ENCODE measurements at places on chromosomes 7 and 10.

DNA sequence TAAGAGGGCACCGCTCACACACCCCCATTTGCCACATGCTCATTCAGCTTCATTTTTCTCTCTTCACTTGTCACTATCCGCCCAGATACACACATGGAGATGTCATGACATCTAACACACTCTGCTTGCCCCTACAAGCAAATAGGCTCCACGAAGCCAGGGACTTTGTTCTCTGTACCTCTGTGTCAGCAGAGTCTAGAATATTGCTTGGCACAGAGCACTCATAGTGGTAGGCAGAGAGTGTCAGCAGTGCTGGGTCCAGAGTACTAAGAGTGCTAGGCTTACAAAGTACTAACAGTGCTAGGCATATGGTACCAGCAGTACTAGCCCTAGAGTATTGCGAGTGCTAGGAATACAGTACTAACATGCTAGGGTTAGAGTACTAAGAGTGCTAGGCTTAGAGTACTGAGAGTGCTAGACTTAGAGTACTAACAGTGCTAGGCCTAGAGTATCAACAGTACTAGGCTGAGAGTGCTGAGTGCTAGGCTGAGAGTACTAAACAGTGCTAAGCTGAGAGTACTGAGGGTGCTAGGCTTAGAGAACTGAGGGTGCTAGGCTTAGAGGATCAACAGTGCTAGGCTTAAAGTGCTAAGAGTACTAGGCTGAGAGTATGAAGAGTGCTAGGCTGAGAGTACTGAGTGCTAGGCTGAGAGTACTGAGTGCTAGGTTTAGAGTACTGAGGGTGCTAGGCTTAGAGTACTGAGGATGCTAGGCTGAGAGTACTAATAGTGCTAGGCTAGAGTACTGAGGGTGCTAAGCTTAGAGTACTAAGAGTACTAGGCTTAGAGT lies 166.1 kb downstream of the PRKAG2 start:
- no peak for DNase-seq

- no peak for DNase-seq
Observed at GRCh38 chr7:68697796-68698280, 900.4 kb upstream of the AUTS2 start.

- peak; percentile 51 for DNase-seq
Observed at GRCh38 chr7:5388905-5389433, 34.7 kb downstream of the TNRC18 start.

- DNase-seq, result peak; percentile 37
Observed at GRCh38 chr10:42836771-42837468, 54.3 kb downstream of the BMS1 start.

DNA sequence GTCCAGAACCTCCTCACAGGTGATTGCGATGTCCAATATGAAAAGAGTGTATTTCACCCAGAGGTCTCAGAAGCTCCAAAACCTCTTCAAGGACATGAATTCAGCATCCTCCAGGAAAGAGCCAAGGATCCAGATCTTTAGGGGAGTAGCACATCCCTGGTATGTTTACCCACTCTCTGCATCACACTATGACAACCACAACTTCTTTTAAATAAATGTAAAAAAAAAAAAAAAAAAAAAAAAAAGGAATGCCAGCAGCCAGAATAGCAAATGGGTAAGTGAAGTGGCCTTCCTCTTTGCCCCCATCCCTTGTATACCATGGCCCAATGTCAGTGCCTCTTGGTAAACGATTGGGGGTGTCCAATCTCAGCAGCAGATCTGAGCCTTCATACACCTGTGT lies 67.3 kb downstream of the SORBS1 start:
- no peak for DNase-seq

GRCh38 chr10:116429288-116429977 lies 1.8 kb downstream of the PNLIPRP3 start:
- DNase-seq, result no peak

DNA sequence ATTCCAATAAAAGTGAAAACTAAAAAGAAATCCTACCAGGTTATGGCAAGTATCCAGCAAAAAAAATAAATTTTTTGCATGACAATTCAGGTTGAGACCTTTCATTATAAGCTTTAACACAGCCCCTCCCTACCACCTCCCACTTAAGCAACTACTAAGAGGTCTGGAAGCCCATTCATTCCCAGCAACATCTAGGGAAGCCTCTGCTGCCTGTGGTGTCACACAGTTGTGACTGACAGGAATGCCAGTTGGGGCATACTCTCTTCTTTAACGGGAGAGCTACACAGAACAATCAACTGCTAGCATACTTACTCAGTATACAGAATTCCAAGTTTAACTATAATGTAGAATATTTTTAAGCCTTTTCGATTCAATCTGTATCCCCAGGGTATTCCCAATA lies 27.8 kb downstream of the ABI1 start:
- peak; percentile 18 for DNase-seq

GRCh38 chr10:17452060-17452841 lies 2.1 kb downstream of the ST8SIA6 start:
- no peak for DNase-seq

GRCh38 chr10:9219860-9220259 lies 1165.4 kb downstream of the GATA3 start:
- no peak for DNase-seq

- no peak for DNase-seq
Observed at GRCh38 chr10:107918171-107918570, 753.7 kb upstream of the SORCS1 start.

DNA sequence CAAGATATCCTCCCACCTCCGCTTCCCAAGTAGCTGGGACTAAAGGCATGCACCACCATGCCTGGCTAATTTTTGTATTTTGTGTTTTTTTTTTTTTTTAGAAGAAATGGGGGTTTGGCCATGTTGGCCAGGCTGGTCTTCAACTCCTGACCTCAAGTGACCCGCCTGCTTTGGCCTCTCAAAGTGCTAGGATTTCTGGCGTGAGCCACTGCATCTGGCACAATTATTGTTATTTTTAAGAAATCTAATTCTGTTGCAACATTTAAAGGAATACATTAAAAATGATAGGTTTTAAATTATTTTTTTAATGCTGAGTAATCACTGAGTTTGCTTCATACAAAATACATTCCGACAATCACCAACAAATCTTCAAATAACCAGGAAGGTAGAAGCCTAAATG lies 178.1 kb upstream of the SEMA3E start:
- no peak for DNase-seq

DNA sequence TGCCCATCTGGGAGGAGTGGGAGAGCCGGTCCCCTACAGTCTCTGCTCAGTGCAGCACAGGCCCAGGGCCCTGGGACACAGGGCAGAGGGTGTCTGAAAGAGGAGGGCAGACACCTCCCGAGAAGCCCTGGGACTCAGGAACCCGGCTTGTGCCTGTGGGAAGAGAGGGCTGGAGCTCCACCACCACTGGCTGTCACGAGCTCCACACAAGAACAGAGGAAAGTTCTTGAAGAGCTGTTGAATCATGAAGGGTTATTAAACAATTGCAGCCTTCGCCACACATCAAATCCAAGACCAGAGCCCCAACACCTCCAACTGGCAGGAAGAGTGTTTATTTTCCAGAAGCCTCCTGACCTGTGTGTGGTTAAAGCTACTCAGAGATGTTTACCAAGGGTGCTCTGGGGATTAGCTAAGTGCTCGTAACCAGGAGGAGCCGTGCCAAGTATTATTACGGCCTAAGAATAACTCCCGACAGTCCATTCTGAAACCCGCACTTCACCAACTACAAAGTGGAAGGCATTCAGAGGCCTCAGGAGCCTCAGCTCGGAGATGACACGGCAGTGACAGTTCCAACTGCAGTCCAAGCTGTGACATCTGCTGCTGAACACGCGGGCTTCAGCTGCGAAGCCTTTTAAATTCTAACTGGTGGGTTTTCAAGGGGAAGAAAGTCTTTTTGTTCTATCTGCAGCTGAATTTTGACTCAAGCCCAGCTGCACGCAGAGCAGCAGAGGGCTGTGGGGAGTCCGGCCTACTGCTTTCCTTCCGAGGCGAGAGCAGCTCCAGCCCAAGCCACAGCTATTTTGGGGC lies 75.1 kb downstream of the MAD1L1 start:
- DNase-seq, result no peak

- no peak for DNase-seq
Observed at GRCh38 chr7:90574146-90574819, 21.8 kb upstream of the CDK14 start.

DNA sequence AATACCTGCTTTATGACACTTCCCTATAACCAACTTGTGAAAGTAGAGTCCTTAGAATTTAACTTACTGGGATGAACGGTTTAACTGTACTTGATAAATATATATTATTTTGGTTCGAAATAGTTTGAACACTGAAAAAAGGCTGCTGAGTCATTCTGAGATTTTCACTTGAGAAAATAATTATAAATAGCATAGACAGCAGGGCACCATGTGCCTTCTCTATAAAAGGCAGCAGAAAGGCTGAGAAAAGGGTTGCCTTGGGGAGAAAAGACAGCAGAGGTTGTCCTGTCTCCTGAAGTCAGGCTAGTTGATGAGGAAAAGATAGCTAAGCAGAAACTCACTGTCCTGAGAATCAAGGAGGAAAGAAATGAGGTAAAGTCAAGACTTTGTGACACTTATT lies 92.4 kb downstream of the CTTNBP2 start:
- DNase-seq, result no peak

DNA sequence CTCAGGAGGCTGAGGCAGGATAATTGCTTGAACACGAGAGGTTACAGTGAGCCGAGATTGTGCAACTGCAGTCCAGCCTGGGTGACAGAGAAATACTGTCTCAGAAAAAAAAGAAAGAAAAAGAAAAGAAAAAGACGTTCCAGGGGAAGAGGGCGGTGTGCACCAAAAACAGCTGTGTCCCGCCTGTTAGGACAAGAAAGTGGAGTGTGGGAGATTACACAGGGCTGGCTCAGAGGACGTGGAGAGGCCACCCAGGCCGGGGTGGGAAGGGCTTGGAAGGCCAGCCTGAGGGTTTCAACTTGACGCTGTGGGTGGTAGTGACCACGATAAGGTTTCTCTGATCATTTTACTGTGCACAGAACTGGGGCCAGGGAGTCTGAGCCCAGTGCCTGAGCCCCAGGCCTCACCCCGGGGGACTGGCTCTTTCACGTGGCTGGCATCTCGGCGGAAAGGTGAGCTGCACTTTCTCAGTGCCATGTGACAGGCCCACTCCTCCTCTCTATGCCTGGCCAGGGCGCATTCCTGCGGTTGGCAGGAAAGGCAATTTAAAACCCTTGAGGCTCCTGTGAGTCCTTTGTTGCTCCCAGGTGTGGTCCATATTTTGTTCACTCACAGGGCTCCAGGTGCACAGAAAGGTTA lies 13.9 kb downstream of the RHBDD2 start:
- peak; percentile 59 for DNase-seq

DNA sequence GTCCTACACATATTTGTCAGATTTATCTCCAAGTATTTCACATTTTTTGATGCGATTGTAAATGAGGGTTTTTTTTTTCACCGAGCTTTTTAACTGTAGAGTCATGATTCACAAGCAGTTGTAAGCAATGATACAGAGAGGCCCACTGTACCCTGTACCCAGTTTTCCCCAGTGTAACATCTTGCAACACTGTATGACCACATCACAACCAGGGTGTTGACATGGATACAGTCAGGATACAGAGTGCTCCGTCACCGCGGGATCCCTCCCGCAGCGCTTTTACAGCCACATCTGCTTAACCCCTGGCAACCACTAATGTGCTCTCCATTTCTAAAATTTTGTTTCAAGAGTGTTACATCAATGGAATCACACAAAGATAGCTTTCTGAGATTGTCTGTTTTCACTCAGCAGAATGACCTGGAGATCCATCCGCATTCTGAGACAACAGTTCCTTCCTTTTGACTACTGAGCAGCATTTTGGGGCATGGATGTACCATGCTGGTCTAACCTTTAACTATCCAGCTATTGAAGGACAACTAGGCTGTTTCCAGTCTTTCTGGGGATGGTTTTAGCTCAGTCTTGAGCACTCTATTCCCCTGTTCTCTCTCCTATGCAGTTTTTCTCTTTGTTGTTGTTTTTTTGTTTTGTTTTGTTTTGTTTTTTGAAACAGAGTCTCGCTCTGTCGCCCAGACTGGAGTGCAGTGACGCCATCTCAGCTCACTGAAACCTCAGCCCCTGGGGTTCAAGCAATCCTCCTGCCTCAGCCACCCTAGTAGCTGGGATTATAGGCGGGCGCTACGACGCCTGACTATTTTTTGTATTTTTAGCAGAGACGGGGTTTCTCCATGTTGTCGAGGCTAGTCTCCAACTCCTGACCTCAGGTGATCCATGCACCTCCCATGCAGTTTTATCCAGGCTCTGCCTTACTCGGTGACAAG lies 25.9 kb downstream of the GPRIN2 start:
- no peak for DNase-seq

DNA sequence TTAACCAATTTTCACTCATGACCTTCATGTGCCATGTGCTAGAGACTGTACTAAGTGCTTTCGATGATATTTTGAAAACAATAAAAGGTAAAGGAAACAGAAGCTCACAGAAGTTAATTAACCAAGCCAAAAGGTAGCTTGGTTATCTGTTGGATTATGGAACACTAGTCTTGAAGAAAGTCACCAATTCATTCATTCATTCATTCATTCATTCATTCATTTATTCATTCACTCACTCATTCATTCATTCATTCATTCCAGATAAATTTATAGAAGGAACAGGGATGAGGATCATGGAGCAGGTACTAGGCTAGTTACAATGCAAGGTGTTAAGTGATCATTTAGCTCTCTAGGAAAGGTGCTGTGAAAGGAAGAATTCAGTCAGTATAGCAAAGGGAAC lies 322.8 kb downstream of the MAGI2 start:
- DNase-seq, result no peak

DNA sequence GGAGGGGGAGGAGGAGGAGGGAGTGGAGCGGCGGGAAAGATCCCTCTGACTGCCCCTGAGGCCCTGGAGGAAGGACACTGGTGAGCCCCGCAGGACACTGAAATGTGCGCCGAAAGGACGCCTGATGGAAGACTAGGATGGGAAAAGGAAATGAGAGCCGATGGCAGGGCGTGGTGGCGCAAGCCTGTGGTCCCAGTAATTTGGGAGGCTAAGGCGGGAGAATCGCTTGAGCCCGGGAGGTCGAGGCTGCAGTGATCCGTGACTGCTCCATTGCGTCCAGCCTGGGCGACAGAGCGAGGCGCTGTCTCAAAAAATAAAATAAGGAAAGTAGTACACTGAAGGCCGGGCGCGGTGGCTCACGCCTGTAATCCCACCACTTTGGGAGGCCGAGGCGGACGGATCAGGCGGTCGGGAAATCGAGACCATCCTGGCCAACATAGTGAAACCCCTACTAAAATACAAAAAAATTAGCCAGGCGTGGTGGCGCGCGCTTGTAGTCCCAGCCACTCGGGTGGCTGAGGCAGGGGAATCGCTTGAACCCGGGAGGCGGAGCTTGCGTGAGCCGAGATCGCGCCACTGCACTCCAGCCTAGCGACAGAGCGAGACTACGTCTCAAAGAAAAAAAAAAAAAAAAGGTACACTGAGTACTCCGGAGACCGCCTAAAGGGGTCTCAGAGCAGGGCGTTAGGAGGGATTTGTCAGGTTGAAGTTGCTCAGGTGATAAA lies 561 bp upstream of the HNRNPF start:
- DNase-seq, result no peak

DNA sequence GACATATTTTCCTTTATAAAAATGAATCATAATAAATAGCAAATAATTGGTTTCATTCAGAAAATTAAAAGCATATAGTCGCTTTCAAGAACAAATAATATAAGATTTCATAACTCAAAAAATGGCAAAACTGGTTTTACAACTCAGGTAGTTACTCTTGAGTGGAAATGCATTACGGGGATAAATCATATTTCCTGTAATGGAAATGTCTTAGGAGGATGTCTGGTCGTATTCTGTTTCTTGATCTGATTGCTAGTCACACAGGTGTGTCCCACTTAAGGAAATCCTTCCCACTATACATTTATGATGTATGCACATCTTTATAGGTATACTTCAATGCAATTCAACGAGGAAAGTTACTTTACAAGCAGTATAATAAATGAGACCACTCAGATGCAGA lies 20.7 kb downstream of the NRAP start:
- DNase-seq, result no peak

GRCh38 chr10:43390333-43390732 lies 18.7 kb downstream of the HNRNPF start:
- DNase-seq, result no peak

Measured in iPS-NIHi11 (cell line).